ENCODE measurements at places on chromosomes 7 and 10.

GRCh38 chr7:76513817-76514799 lies 3.8 kb downstream of the UPK3B start:
- no peak for ATAC-seq

GRCh38 chr10:4234661-4235060 lies 449.7 kb upstream of the KLF6 start:
- no peak for ATAC-seq

DNA sequence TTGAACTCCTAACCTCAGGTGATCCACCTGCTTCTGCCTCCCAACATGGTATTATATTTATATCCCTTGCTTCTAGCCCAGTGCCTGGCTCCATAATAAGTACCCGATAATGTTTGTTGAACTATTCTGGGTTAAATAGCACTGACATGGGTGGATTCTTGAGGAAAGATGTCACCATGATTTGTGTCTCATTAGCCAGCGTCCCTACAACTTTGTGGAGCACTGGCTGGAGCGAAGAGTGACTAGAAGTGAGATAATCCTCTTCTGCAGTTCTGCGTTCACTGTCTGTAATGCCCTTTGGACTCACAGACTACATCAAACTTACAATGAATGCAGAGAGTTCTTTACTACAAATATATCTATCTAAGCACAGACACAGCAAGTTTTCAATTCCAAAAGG lies 16.9 kb upstream of the AKR1E2 start:
- no peak for ATAC-seq

DNA sequence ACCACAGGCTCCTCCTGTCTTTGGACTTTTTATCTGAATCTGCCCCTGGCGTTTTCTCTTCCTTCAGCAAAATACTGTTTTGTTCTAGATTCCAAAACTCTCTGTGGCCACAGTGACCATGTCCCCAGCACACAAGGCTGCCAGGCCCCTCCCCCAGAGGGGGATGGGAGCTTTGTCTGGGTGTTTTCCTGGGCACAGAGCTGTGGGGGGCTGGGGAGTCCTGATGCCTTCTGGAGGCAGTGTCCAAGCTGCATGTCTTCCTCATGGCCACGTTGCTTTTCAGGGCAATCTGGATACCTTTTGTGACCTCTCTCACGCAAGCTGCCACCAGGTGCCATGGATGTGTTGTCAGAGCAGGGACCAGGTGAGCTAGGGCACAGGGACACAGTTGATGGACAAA lies 26.2 kb downstream of the ANTXRL start:
- ATAC-seq, result no peak

- no peak for ATAC-seq
These were observed 83.2 kb upstream of the JAZF1 start for GRCh38 chr7:28263622-28264271.

DNA sequence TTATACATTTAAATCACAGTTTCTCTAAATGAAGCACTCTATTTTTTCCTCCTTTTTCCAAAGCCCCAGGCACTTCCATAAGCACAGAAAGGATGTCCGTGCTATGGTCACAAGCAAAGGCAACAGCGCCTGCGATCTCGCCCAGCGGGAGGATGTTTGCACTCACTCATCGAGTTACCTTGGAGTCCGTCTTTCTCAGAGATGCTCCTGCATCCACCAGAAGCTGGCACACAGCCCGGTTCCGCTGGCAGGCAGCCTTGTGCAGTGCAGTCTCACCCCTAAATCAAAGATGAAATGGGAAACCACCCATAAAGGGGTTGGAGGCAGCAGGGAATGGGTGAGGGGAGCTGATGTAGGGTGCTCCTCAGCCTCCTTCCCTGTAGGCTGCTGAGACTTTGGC lies 51.9 kb upstream of the PTN start:
- ATAC-seq, result no peak

GRCh38 chr7:116259156-116259870 lies 49.0 kb downstream of the TES start:
- ATAC-seq, result peak; percentile 5

GRCh38 chr7:44735403-44736165 lies 13.1 kb upstream of the ZMIZ2 start:
- ATAC-seq, result peak; percentile 85

DNA sequence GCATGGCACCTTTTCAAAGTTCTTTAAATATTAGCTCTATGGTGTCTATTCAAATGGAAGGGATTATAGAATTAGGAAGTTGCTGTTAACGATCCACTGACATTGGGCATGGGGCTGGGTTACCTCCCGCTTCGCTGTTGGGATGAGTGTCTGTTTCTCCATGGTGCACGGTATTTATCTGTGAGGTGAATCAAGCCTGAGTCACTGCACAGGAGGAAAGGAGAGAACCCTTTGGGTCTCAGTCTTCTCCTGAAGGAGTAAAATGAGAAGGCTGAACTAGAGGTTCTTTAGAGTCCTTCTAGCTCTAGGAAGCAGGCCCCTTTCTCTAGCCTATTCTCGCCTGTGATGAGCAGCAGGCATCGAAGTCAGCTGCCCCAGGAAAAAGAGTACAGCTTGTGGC lies 7.3 kb downstream of the JCAD start:
- no peak for ATAC-seq

- peak; percentile 59 for ATAC-seq
These were observed 11.9 kb upstream of the CALU start for GRCh38 chr7:128727239-128727638.

GRCh38 chr7:100363098-100363497 lies 5.2 kb downstream of the PILRB start:
- no peak for ATAC-seq

DNA sequence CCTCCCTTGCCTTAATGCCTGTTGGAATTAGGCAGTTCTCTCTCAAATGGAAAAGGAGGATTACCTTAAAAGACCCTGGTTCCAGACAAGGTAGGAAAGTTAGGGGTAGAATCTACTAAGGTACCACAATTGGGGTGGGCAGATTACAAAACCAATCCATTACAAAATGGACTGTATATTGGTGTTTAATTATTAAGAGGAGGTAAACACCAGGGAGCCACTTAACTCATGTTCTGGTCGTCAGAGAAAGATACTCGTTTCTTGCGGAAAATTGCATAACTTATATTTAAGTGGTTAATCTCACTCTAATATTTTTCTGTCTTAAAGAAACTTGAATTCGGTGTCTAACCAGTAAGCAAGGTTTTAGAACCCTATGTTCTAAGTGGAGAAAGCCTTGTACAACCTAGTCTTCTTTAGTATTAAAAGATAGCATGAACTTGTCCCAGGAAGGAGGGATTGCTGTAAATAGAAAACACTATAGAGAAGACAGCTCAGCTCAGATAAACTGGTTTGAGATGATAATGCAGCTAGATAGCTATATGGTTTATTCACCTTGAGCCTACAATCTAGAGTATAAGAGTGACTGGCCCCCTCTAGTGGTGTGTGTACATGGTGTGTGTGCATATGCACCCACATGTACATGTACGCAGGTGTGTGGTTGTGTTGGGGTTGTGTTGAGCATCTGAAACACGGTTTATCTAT lies 58.0 kb upstream of the STRIP2 start:
- peak; percentile 84 for ATAC-seq

- ATAC-seq, result no peak
These were observed 27.0 kb downstream of the SND1 start for GRCh38 chr7:127678947-127679346.

GRCh38 chr10:126242397-126243260 lies 145.6 kb downstream of the ADAM12 start:
- ATAC-seq, result peak; percentile 63

GRCh38 chr10:80545258-80545881 lies 7.7 kb downstream of the SH2D4B start:
- ATAC-seq, result no peak

DNA sequence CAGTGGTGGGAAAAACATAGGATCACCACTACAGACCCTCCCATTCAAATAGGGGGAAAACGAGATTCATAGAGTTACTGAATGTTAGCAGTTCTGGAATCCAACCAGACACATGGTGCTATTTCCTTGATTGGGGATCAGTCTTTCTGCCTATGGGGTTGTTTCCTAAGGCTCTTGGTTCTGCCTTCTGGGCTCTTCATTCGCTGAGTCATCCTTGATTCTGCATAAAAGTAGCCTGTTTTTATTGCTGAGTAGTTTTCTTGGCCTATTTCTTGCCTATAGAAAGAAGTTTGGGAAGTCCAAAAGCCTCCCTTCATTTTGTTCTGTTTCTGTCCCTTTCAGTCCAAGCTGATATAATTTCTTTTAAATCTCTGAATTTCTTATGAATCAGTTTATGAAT lies 99.3 kb upstream of the OIT3 start:
- ATAC-seq, result no peak

DNA sequence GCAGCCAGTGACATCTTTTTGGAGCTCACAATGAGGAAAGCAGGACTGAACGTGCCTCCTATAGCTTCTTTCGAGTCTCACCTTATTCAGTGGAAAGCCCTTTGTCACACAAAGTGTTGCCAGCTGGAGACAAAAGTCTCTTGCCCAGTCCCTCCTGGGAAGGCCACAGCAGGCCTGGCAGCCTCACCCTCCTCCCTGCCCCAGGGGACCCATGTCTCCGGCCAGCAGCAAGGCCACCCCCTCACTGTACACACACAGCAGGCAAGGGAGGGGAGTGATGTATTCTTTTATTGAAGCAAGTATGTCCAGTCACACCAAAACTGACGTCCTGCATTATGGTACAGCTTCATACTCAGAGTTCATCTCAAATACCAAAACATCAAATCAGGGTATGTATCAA lies 56.0 kb downstream of the CSGALNACT2 start:
- ATAC-seq, result no peak

GRCh38 chr7:82442492-82443035 lies 1.0 kb downstream of the CACNA2D1 start:
- ATAC-seq, result peak; percentile 28

DNA sequence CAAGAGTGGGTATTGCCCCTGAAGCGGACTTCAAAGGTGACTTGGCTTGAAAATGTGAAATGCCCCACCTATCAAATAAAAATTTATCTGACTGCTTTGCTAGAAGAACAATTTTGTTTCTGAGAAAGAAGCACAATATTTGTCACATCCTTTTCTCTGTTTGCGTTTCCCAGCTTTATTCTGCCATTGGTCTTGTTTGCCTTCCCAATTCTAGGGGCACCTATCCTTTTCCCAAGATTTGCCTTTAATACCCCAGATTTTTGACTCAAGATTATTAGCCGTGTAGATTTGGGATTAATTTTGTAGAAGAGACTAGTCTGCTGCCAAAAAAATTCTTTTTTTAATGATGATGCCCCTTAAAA lies 110.2 kb upstream of the LRGUK start:
- no peak for ATAC-seq

DNA sequence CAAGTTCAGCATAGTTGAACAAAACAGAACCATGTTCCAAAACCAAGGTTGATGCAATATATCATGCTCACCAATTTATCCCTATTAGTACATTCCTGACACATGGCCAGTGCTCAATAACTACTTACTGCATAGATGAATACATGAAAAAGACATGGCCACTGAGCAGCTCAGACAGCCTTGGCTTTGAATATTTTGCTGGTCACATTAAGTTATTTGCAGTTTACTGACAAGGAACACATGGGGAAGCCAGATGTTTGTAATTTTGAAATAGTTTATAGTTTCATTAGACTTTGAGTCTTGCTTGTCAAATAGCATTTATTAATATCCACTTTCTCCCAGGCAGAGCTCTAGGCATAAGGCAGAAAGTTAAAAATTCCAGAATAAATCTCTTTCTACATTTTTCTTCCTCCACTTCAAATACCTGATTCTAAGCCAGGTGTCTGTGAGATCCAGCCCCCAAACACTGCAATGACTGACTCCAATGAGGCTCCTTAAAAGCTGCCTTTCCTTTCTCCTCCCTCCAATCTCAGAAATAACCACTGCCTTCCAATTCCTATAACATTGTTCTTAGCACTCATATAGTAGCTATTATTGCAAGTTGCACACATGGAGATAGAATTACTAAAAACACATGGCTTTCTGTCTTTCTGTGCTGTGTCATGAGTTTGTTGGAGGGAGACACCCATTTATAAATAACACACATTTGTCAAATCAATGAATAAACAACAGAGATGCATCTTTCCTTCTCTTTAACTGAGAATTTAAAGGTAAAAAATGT lies 91.3 kb downstream of the PCGF5 start:
- ATAC-seq, result no peak

GRCh38 chr10:821322-821721 lies 110.2 kb downstream of the LARP4B start:
- no peak for ATAC-seq

DNA sequence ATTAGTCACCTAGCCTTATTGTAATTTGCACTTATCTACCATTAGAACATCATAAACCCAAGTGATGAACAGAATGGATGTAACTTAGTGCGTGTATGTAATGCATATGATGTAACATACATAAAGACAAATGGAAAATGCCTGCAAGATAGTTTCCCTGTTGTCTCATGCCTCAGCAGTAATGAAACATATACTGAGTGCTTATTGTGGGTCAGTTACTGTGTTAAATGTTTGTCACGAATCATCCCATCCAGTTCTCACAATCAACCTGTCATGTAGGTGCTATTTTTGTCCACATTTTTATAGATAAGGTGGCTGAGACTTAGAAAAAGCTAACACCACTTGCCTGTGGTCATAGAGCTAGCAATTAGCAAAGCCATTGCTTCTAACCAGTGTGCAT lies 350.8 kb downstream of the AUTS2 start:
- ATAC-seq, result no peak

- ATAC-seq, result no peak
These were observed 35.8 kb upstream of the DNAAF5 start for GRCh38 chr7:690478-691360.

GRCh38 chr10:60399328-60399727 lies 9.7 kb upstream of the ANK3 start:
- peak; percentile 86 for ATAC-seq

DNA sequence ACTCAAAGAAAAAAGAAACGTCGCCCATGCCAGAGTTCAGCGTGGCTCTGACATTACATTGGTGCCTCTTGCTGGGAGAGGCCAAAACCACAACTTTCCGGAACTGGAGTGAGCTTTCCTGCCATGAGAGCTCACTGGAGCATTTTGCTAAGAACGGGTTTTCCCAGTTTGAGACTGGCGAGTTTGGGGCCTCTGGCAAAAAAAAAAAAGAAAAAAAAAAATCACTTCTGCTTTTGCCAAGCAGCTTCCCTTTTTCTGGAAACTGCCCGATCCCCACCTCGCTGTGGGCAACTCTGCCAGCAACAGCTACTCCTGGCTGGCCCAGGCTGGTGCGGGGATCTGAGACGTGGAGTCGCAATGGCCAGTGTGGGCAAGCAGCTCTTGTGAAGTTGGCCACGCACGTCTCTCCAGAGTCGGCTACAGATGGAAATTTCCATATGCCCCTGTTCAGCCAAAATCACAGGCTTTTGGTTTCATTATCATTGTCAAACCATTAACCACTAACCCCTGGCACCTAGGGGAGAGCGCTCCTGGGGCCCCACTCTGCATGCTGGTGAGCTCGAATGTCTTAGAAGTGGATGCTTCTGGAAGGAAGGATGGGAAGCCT lies 25.7 kb downstream of the PRKAG2 start:
- peak; percentile 70 for ATAC-seq

GRCh38 chr7:1081931-1082401 lies 5.9 kb upstream of the GPER1 start:
- ATAC-seq, result no peak

GRCh38 chr7:28957751-28958234 lies 337 bp downstream of the TRIL start:
- ATAC-seq, result no peak

DNA sequence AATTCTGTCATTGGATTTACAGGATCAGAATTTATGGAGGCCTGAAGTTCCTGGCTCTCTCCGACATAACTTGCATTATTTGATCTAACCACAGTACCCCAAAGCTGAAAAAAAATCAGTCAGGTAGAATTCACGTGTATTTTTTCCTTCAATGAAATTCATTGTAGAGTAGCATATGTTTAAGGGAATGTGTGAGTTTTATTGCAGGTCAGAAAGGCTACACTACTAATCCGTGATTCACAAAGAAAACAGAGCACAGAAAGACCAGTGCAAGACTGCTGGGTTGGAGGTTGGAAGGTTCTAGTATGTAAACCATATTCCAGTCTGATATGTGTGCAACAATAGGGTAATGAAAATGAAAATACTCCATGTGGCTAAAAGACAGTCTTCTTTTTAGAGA lies 247.0 kb upstream of the FERD3L start:
- ATAC-seq, result no peak

Measured in esophagus mucosa (tissue), 1 donor.